ENCODE measurements at places on chromosomes 5 and 9.

- DNase-seq = no peak
Measured at GRCh38 chr9:105114964-105115728, 129.3 kb upstream of the SLC44A1 start.

GRCh38 chr9:91346644-91347043 lies 15.1 kb downstream of the AUH start:
- DNase-seq = no peak

- DNase-seq = no peak
Measured at GRCh38 chr9:18549772-18550171, 75.8 kb downstream of the ADAMTSL1 start.

DNA sequence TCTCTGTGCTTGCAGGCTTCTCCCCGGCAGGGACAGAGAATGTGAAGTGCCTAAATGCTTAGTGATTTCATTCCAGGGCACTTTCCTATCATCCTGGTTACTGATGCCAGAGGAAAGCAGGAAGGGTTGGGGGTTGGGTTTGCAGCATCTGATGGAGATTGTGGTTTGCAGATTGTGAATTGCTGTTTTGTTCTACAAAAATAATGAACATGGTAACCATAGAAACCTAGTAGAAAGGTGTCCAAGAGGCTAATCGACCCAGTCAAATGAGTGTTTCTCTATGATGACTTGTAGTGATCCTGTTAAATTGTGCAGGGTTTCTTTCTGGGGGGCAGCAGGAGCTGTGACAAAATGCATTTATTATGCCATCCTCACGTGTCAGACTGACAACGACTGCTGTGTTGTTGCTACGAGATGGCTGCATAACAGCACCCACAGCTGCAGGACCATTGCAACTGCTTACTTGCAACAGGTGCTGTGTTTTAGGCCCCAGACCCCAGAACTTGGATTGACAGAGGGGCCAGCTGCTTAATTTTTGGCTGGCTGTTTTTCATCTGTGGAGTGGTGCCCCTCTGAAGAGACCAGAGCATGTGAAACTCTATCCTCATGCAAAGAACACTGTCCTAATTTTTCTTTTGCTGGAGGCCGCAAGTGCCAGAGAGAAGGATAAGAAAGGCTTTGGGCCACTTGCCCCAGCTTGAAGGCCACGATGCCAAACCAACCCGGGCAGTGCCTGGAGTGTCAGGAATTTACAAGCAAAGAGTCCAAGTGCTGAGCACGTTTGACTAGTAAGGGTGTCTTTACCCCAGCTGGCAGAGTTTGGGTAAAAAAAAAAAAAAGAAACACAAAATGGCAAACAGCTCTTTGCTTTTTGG lies 397.8 kb downstream of the GADD45G start:
- DNase-seq = no peak

DNA sequence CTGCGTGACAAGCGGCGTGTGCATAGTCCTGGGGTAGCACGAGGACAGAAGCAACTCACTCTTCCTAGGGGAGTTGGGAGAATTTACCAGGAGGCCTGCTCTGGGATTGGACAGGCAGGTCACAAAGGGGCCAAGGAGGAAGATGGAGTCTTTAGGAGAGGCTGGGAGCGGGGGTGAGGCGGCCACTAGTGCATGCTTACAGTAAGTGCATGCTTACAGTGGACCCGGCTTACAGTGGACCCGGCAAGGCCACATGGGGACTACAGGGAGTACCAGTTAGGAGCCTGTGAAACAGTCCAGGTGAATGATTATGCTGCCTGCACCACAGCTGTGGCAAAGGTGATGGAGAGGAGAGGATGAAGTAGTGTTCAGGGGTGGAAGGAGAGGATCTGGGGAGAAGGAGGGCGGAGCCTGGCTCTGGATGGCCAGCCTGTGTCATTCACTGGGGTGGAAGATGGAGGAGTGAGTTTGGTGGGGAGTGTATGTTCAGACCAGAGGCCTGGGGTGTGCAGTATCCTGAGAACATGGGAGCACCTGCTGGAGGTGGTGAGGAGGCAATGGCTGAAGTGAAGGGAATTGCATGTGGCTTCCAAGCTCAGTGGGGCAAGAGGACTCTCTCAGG lies 78.7 kb downstream of the CRB2 start:
- no peak for DNase-seq

- no peak for DNase-seq
Measured at GRCh38 chr5:14702238-14702839, 37.8 kb downstream of the OTULIN start.

DNA sequence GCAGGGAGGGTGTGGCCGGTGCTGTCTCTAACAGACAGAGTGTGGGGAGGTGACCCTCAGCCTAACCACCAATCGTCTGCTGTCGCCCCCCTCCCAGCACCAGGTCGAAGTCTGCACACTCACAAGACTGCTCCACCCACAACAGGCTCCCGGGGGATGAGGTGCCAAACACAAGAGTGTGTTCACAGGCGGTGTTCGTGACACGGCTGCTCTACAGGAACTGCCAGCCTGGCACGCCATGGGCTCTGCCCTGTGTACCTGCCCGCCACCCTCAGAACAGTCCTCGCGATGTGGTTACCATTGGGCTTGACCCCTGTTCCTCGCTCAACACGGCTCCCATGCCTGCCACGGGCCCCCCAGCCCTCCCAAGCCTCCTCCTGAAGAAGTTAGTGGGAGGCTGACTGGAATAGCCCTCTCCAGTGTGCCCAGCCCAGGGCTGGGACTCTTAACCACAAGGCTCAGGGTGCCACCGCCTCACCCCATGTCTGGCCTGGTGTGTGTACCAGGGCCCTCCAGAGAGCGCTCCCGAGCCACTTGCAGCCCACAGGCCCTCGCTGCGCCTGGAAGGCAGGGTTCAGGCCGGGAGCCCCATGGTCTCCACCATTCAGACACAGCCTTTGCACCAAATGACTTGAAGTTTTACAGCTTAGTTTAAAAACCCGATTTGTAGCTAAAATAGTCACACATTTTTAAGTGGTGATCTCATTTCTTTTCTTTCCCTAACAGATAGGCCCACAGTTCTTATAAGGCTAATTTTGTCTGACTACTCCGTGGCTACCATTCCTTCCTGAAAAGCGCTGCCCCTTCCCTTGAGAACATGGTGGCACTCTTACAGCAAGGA lies 102.5 kb downstream of the CAMSAP1 start:
- DNase-seq = no peak

DNA sequence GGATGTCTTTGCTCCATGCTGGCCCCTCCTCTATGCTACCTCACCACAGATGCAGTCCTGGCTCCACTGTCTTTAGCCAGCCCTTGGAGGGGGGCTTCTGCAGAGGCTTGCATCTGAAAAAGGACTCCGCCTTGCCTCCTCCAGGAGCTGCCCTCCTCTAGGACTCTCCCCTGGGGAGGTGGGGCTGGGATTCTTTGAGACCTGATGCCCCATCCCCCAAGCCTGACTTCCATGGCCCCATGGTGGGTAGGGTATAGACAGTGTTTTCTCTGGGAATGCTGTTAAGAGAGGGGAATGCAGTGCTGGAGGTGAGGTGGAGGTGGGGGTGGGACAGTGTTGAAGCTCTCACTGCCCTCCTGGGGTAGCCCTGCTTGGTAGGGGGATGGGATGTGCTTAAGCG lies 14.3 kb downstream of the JADE2 start:
- DNase-seq = no peak

DNA sequence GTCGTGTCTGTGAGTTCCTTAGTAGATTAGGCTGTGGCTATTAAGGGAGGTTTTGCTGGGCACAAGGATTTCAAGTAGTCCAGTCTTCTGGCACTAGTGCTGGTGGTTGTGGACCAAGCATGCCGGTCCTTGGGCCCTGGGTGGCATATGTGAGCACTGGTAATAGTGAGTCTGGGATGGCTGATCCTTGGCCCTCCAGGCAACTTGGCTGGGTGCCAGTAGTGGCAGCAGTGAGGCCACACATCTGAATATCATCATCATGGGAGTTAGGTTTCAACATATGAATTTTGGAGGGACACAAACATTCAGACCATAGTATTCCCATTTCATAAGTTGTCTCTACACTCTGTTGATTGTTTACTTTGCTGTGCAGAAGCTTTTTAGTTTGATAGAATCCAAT lies 25.3 kb upstream of the APBA1 start:
- DNase-seq = no peak

- no peak for DNase-seq
Measured at GRCh38 chr9:89865981-89866380, 261.2 kb downstream of the GADD45G start.

Data from stimulated activated CD4-positive, alpha-beta T cell treated with anti-CD3 and anti-CD28 coated beads, Interleukin-15, amount 100 ng/mL, for 1 hour (primary cell).